ENCODE measurements at places on chromosomes 11 and 22.

DNA sequence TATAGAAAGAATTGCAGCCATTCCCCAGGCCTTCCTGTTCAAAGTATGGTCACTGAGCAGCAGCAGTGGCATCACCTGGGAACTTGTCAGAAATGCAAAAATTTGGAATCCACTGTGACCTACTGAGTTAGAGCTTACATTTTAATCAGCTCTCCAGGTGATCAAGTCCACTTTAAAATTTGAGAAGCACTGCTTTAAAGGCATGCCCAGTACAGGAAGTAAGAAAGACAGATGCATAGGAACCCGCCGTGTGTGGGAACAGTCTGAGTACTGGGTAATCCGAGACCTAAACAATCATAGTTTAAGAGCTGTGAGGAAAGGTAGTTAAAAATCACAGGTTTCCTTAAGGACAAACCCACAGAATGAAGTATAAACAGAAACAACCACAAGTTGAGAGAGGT is 462.4 kb downstream of the RAB38 start:
- DNase-seq: no peak

DNA sequence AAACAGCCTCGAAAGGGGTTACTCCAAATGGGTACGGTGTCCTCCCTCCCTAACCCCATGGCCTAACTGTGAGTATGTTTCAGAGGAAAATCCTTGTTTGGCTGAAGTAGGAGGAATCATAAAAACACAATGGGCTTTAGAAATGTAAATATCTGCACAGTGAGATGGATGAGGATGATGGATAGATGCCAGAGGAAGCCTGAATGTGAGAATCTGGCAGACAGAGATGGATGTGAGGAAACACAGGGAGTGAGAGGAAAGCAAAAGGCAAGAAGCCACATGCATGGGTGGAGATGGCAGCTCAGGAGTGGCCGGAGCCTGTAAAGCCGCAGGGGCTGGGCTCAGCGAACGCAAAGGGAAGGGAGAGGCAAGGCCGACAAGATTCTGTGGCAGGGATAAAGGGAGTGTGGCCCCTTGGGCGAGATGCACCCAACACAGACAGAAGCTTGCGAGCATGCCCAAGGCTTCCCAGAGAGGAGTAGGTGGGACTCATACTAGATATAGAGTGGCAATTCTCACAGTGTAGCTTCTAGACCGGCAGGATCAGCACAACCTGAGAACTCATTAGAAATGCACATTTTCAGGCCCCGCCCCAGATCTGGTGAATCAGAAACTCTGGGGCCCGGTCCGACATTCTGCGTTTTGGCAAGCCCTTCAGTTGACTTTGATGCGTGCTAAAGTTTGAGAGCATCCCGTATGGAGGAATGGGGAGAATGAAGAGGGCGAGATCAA is 237.3 kb upstream of the CADM1 start:
- DNase-seq: no peak

GRCh38 chr11:76277298-76278175 is 71.2 kb upstream of the WNT11 start:
- DNase-seq: no peak

- DNase-seq: no peak
Observed at GRCh38 chr22:46684706-46685105, 53.3 kb downstream of the CERK start.

GRCh38 chr11:117230999-117231841 is 653 bp downstream of the PCSK7 start:
- DNase-seq: no peak

- DNase-seq: no peak
Observed at GRCh38 chr11:16603245-16603644, 135.2 kb upstream of the C11orf58 start.

- DNase-seq: no peak
Observed at GRCh38 chr11:86492370-86493010, 117.8 kb downstream of the CCDC81 start.

GRCh38 chr11:90558328-90558865 is 335.5 kb upstream of the CHORDC1 start:
- no peak for DNase-seq

GRCh38 chr11:100863080-100863581 is 176.0 kb downstream of the ARHGAP42 start:
- DNase-seq: no peak

GRCh38 chr11:126485021-126485792 is 129.7 kb downstream of the ST3GAL4 start:
- DNase-seq: no peak

GRCh38 chr11:76267556-76267955 is 61.3 kb upstream of the WNT11 start:
- DNase-seq: no peak

DNA sequence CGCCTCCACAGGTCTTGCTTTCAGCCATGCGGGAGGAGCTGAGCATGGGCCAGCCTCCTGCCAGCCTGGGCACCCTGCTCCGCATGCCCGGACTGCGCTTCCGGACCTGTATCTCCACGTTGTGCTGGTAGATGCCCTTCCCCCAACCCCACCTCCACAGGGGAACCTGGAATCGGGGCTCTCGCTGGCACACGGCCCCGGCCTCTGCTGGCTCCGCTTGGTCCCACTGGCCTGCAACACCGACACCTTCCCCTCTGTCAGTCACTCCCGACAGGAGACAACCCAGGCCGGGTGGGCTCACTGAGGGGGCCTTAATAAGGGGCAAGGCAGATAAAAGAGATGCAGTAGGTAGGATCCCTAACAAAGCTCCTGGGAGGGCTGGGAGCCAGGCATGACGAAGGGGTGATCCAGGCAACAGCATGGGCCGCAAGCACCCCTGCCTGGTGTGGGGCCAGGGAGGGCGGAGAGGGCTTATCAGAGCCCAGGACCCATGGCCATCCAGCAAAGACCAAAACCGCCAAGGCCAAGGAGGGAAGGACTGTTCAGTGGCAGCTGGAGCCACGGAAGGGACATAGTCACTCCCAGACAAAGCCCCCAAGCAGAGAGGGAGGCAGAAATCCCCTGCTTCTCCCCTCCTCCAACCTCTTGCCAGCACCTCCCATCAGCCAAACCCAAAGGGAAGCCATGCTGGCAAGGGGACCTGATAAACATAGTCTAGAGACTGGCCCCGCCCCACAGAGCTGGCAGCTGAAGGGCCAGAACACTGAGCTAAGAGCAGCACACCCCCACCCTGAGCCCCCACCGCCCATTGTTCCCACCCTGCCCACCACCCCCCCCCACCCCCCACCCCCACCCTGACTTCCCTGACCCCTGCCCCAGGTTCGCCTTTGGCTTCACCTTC is 8.0 kb downstream of the SLC22A12 start:
- no peak for DNase-seq

DNA sequence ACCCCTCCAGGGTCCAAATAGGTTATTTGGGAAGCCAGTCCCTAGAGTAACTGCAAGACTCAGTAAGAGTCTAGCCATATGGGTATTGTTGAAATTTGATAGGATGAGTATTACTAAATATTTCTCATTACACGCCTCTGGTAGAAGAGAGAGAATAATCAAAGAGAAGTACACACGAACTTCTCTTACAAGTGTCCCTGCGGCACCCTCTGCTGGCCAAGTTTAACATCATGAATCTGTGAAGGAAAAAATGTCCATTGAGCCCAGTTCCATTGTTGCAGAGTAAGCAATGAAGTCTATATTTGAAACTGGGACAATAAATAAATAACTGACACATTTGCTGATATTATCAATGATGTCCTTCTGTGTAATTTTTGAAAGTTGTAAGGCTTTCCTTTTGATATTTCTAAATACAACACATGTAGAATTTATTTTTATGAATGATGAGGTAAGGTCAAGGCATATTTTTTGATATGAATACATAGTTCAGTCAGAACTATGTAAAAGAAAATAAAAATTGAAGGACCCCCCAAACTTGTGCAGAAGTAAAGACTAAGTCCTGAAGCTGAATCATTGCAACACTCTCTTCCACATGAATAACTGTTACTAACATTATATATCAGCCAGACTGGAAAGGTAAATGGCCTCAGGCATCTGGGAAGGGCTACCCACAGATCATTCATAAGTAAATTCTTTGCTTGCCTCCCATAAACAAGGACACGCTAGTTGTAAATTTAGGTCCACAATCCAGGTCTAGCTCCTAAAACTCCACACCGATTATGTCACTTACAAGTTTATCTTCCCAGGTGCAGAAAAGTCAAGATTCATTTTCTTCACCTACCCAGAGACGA is 10.0 kb downstream of the OR51L1 start:
- no peak for DNase-seq

DNA sequence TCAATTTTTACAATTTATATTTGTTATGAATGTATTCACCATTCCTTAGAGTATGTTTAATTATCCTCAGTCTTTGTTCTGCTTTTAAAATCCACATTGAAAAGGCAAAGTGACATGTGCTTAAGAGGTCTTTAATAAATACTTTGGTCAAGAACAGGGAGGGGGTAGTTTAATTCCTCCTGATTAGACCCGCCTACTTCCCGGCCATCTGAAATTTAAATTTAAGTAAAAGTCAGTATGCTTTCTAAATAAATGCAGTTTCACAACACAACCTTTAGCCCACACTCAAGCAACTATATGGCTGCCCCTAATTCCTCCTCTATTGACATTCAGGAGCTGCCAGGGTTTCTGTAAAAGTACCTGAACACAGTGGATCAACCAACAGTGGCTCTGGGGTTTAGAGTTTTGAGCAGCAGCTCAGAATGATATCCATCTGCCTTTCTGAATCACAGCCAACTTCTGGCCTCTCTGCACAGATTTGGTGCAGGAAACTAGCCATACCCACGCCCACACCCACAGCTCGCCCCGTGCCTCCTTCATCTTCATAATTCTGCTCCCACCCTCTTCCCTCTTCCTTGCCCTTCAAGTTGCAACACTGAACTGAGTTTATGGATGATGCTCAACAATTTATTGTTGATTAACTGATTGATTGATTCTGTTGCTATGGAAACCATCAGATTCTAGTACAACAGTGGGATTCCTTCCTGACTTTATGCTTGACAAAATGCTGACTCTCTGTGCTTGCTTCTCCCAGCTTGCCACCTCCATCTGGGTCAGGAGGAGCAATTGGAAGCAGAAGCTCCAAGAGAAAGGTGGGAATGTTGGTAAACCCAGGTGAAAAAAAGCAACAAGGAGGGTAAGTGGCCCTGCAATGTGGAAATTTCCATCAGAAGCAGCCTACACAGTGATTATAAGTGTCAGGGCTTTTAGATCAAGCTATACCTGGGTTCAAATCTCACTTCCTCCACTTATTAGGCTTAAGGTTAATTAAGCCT is 70.8 kb downstream of the PANX1 start:
- no peak for DNase-seq

GRCh38 chr11:8586805-8587204 is 7.2 kb downstream of the STK33 start:
- DNase-seq: no peak

GRCh38 chr22:35369996-35370395 is 10.9 kb upstream of the HMOX1 start:
- no peak for DNase-seq

Measured in CD4-positive, alpha-beta T cell treated with Interleukin-12 subunit alpha and Interleukin-12 subunit beta, for 1 hour (primary cell).